NCI-H226 (cell line): ENCODE measurements at places on chromosomes 3 and 15.

DNA sequence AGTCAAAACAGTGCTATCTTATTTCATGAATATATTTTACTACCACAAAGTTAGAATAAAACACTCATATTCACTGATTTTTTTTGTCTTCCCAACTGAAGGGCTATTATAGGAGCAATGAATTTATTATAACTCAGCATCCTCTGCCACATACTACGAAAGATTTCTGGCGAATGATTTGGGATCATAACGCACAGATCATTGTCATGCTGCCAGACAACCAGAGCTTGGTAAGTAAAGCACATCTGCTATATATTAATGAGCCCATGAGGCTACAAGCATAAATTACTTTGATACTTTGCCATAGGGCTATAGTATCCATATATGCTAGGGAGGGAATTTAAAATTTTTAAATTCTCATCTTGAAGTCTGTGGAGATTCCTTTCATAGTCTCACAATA is 95.9 kb downstream of the FEZF2 start:
- DNase-seq, result no peak

DNA sequence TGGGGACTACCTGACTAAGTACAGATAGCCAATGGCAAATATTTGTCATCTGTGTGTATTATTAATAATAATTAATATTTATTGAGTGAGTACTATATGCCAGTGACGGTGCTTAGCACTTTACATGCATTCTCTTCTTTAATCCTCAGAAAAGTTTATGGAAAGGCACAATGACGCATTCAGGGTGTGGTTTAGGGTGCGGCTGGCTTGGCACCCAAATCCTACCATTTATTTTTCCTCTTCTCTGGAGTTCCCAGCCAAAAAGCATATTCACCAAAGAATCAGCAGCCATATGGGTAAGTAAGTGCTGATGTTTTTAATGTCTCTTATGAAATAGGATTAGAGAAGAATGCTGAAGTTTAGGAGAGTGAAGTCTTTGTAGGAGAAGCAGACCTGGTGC is 140.4 kb upstream of the TP63 start:
- DNase-seq, result no peak

GRCh38 chr3:128491941-128492670 is 895 bp downstream of the GATA2 start:
- DNase-seq, result no peak

DNA sequence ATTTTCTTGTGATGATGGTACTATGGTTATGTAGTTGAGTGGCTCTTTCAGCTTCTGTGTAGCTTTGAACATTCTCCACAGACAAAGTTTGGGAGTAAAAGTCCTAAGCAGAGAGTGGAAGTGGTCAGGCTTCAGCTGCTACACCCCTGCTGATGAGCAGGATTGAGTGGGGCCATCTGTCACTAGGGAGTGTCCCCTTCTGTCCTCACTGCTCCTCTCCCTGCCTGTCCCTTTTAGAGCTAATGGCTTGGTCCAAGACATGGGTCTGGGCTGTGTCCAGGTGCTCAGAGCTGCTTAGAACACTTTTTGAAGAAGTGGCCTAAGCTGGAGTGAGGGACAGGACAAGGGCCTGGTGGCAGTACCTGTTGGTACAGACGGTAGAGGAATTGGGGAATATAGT is 15.1 kb downstream of the MYZAP start:
- no peak for DNase-seq

DNA sequence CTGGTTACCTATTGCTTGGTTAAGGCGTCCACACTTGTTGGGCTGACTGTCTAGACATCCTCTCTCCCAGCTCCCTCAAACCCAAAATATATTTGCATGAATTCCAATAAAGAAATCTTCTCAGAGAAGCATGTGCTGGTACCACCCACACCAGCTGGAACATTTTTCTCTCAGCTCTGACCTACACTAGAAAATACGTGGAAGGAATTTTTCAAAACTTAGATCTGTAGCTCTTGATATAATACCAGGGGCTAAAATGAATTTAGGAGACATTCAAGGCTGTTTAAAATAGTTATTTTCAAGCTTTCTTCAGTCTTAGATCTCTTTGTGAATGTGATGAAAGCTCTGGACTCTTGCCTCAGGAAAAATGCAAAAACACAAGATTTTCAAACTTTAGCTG is 590.4 kb downstream of the PDCD6IP start:
- no peak for DNase-seq

DNA sequence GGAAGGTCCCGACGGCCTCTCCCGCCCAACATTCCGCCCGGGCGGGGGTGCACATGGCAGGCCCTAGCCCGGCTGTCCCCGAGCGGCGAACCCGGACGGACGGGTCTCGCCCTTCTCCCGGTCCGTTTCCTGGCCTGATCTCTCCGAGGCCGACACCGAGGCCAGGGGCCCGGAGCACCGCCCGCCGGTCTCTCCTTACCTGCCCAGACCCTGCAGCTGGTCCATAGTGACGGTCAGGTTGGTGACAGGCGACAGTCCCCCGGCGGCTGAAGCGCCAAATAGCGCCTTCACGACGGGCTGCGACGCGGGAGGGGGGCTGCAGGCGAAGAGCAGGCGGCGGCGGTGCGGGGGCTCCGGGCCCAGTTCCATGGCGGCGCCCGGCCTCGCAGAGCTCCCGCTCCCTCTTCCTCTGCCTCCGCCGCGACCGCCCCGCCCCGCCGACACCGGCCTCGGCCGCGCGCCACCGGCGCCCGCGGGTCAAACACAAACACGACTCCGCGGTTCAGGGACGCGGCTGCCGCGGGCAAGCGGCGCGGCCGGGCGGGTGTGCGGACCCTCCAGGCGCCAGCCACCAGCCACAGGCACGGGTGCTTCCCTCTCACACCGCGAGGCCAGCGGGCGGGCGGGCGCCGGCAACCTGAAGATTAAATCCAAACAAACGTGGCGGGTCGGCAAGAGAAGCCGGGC is 495 bp downstream of the CDC25A start:
- DNase-seq, result no peak

GRCh38 chr3:176687754-176688153 is 509.5 kb downstream of the TBL1XR1 start:
- no peak for DNase-seq

- no peak for DNase-seq
These were observed 151.2 kb downstream of the OPA1 start for GRCh38 chr3:193744048-193744821.

- no peak for DNase-seq
These were observed 333.6 kb downstream of the ARRDC4 start for GRCh38 chr15:98294126-98294525.

DNA sequence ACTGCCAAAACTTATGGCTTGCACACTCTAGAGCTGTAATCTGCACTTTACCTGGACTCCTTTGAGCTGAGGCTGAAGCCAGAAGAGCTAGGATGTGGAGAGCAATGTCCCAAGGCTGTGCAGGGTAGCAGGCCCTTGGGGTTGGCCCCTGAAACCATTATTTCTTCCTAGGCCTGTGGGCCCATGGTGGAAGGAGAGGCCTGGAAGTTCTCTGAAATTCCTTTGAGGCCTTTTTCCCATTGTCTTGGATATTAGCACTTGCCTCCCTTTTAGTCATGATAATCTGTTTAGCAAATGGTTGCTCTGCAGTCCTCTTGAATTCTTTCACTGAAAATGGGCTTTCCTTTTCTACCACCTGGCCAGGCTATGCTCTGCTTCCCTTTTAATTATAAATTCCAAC is 102.0 kb upstream of the SGO1 start:
- DNase-seq, result no peak
